ENCODE measurements at places on chromosomes 6 and 20. TPM values are rescaled to one million over a fixed set of nuclear protein-coding genes. Genes with fewer than 3 reads are reported as not detected.

GRCh38 chr6:23547851-23548250 is 578.2 kb upstream of the NRSN1 start:
- DNase-seq, result no peak

Gene SIRPB2
- polyA plus RNA-seq, result 0.83 TPM

DNA sequence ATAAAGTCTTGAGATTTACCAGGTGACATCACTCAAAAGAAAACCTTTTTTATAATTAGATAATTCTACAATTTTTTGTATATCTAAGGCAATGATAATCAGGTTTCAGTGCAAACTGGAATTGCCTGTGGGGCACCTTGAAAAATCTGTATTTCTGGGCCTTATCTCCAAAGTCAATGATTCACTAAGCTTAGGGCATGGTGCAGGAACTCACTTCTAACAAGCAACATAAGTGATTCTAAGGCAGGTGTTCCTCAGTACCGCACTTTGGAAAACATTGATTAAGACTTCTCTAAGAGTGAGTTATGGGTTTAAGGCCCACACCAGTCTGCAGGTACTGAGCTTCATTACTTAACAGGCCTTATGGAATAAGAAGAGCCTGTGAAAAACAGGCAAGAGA is 115.3 kb downstream of the COL12A1 start:
- no peak for DNase-seq

DNA sequence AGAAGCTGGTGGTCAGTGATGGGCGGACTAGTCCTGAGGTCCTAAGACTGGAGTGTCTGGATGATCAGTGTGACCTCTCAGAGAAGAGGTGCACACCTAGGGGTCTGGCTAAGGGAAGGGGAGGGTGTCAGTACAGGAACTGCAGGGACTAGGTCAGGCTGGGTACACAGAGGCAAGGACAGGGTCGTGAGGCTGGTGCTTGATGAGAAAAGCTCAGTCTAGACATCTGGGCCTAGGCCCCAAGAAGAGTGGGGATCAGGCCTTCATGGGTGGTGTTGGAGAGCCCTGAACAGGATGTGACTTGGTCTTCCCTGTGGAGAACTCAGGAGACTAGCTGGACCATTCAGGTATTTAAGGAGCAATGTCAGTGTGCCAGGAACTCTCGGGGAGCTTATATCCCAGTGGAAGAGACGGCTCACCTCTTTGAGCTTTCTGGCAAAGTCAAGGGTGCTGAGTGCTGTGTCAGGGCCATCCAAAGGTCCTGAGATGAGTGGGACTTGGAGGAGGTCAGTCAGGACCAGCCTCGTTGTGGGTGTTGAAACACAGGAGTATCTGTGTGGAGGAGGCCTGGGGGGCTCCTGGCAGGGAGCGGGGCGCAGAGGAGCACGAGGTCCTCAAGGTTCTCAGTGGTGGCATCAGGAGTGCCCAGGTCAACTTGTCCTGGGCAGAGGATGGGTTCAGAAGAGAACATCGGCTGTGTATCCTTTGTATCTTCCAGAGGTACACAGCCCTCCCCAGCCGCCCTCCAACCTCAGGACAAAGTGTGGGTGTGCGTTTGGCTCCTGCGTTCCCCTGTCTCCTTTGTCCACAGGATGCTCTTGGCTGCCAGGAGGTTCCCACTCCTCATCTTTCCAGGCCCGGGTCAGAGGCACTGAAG is 13.3 kb upstream of the MYT1 start:
- no peak for DNase-seq

Gene NAA20
- 103 TPM for polyA plus RNA-seq

Gene LY6G6C
- not detected for polyA plus RNA-seq

Gene HLA-C
- polyA plus RNA-seq, result 90.8 TPM

DNA sequence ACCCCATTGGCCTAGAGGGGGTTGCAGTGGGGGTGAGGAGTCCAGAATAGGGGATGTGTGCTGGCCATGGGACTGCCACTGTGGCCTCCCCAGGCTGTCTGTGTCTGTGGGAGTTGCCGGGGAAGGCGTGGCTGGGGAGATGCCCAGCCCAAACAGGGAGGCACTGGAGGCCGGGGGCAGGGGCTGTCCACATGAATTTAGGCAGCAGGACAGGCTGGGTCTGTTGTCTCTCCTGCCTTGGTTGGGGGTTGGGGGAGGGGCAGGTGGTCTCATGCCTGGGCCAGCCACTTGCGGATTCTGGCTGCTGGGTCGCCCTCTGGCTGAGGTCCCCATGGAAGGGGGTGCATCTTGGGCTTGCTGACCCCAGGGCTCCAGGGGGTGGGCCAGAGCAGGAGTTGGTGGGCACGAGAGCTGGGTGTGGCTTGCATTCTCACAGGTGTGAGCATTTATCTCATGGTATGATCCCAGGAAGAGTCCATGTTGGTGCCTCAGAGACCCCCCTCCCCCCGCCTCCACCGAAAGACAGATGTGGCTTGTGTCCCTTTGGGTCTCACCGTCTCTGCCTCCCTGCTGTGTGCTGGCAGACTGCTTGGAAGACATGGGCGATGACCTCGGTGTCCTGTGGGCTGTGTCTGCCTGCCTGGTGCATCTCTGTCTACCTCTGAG is 4.0 kb downstream of the SOX18 start:
- DNase-seq, result no peak

Gene EZR
- polyA plus RNA-seq, result 294 TPM

Gene SIRPD
- polyA plus RNA-seq, result not detected

DNA sequence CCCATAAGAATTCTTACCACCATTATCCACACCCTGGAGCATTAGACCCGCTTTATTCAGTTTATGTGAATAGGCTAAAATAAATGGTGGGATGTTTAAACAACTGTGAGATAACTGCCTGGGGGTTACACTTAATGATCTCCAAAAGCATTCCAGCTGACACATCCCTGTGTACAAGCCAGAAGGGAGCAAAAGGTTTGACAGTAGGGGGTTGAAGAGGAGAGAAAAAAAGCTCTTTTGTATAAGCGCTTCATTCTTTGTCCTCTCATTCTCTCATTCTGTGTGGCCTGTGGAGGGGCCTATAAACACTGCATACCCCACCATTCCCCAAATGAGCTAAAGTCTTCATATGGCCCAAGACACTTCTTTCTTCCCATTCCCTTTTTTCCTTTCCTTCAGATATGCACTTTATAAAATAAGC is 30.8 kb upstream of the COL21A1 start:
- DNase-seq, result no peak

DNA sequence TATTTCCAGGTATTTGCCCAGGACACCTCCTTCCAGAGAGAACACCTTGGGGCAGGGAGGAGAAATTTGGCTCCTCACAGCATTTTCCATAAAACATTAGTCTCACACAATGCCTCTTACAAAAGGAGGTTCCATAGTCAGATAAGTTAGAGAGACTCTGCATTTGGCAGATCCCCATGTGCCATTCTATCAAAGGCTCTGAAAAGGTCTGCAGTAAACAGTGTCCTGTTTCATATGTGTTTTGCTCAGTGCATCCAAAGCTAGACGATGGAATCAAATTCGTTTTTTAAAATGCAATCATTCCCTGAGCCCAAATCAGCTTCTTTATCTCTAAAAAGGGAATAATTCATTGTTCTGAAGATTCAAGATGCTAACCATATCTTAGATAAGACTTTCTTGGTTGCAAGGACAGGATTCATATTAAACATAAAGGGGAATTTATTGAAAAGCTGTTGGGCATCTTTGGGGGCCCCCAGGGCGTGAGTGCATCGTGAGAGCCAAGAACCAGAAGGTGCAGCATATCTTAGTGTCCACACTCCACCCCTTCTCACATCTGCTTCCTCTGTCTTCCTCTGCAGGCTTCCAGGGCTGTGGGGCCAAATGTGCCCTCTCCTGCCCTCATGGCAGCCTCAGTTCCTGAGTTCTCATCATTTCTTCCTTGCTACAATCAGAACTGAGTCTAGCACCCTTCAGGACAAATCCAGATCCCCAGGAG is 41.4 kb upstream of the MLN start:
- DNase-seq, result no peak

DNA sequence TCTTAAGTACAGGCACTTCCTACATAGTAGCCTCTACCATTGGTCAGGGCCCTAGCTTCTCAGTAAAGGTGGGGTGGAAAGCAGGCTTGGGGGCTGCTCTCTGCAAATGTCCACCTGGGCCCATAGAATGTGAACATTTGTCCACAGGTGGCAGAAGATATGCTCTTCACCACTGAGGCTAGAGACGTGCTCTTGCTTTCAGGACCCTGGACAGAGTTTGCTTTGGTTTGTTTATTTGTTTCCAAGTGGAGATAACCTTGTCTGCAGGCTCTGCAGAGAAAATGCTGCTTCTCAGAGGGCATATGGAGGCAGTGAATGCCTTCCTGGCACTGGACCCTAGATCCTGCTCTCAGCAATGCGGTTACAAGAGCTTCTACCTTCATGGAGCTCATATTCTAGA is 129.0 kb downstream of the F13A1 start:
- peak; percentile 12 for DNase-seq

Gene KHDC1L
- not detected for polyA plus RNA-seq

Gene FAM83C
- polyA plus RNA-seq, result 0.05 TPM

Gene CST1
- not detected for polyA plus RNA-seq

Gene SEL1L2
- not detected for polyA plus RNA-seq

GRCh38 chr6:133623621-133624020 is 265.3 kb upstream of the TCF21 start:
- DNase-seq, result no peak

Gene HAO1
- polyA plus RNA-seq, result 0.07 TPM

Gene BEND6
- 4.6 TPM for polyA plus RNA-seq

DNA sequence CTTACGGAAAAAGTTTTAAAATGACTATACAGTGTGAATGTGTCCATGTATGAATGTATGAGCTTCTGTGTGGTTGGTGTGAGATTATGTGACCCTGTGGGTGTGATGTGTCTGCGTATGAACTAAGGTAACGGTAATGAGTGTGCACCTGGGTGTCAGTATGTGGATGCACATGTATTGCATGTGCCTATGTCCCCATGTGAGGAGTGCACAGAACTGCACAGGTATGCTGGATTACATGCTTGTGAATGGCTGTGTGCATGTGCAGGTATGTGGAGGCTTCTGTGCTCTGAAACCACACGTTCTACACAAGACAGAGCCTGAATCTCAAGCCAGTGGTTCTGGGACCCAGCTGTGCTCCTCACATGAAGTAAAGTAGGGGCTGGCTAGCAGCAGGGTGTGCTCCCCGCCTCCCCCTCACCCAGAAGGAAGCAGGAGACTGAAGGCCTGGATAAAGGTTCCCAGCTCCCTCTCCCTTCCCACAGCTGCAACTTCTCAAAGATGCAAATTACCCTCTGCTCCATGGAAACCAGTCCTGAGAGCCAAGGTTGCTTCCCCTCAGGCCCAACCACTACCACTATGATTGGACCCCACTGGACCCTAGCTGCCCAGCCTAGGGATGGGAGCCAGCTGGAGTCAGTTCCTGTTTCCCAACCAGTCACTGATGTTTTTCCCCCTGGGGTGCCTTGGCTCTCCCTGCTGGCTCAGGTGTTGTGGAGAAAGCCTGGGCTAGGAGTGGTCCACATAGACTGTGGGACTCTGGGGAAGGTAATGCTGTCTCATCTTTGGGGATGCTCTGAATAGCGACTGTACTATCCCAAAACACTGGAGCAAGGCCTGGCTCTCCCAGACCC is 24.8 kb upstream of the SPDEF start:
- peak; percentile 75 for DNase-seq

Gene CNR1
- polyA plus RNA-seq, result 0.95 TPM

Gene SLC22A2
- polyA plus RNA-seq, result 15.0 TPM

Gene FOXC1
- 83.1 TPM for polyA plus RNA-seq

GRCh38 chr6:14517516-14518105 is 400.0 kb downstream of the CD83 start:
- DNase-seq, result no peak

Gene VWA7
- 8.5 TPM for polyA plus RNA-seq

Data from renal cortex interstitium (tissue), 15 donors.